Astrocyte of the spinal cord (primary cell): ENCODE measurements at places on chromosomes 16 and 17.

GRCh38 chr16:622920-623280 lies 7.9 kb upstream of the WFIKKN1 start:
- DNase-seq = no peak

DNA sequence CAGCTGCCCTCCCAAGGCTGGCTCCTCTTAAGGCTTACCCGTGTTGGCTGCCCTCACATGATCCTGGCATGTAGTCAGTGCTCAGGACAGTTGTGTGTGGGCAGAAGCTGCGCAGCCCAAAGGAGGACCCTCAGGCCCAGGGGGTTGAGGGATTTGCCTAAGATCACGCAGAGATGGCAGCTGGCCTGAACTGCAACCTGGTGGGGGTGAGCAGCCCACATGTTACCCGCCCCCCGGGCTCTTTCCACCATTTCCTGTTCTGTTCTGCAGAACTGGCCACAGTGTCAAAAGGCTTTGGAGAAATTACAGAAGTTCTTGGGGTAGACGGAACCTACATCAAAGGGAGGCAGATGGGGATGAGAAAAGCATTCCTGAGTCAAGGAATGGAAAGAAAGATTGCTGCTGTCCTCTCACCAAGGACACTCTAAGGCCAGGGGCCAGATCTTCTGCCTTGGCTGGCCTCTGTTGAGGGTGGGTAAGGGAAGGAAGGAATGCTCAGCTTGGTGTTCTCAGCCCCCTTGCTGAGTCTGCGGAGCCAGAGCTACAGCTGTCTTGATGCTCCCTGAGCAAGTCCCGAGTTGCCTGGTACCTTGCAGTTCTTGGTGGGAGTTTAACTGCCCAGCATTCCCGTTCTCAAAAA lies 53.0 kb downstream of the EPN2 start:
- no peak for DNase-seq

DNA sequence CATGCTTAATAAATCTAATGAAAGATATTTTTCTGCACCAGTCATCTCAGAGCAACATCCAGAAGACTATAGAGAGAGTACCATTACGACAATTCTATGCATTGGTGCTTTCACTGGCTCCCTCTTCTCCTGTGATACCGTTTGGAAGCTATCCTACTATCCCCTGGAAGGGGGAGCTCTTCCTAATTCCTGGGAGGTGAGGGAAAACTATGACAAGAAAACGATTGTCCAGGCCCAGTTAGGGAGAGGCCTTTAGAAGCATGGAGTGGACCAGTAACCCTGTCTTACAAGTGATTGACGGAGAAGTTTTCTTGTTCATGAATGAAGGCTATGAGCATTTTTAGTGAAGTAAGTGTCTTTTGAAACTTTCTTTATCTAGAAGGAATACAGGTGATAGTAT lies 150.2 kb downstream of the TANC2 start:
- DNase-seq = no peak

- DNase-seq = no peak
Observed at GRCh38 chr17:75847614-75848522, 3.7 kb upstream of the UNC13D start.

GRCh38 chr17:75876190-75876937 lies 2.0 kb downstream of the TRIM47 start:
- DNase-seq = no peak

- DNase-seq = no peak
Observed at GRCh38 chr16:21218153-21218552, 6.8 kb upstream of the ZP2 start.

DNA sequence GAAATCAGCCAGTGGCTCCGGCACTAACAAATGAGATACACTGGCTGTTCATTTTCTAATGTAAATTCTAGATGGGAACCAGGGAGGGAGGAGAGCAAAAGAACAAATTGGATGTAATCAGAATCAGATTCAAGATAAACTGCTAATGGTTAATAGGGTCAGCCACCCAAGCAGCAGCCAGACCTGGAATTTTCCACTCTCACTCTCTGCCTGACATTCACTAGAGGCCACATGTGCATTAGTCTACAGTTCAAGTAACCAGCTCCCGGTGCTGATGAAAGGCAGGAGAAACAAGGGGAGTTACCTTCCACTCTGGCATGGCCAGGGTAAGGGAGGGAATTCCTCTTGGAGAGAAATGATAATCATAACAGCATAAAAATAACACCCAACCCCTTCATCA lies 597.7 kb downstream of the TOX3 start:
- DNase-seq = no peak

DNA sequence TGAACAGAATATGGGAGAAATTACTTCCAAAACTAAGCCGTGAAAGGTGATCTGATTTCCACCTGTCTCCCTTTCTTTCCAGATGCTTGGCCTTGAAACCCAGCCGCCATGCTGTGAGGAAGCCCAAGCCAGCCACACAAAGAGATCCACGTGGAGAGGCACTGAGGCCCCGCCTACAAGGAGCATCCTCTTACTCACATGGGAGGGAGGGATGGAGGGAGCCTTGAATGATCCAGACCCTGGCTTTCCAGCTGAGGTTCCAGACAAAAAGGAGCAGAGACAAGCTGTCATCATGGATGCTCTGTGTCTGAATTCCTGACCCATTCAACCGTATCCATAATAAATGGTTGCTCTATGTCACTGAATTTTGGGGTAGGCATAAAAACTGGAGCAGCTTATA lies 48.9 kb upstream of the HAPSTR1 start:
- no peak for DNase-seq

DNA sequence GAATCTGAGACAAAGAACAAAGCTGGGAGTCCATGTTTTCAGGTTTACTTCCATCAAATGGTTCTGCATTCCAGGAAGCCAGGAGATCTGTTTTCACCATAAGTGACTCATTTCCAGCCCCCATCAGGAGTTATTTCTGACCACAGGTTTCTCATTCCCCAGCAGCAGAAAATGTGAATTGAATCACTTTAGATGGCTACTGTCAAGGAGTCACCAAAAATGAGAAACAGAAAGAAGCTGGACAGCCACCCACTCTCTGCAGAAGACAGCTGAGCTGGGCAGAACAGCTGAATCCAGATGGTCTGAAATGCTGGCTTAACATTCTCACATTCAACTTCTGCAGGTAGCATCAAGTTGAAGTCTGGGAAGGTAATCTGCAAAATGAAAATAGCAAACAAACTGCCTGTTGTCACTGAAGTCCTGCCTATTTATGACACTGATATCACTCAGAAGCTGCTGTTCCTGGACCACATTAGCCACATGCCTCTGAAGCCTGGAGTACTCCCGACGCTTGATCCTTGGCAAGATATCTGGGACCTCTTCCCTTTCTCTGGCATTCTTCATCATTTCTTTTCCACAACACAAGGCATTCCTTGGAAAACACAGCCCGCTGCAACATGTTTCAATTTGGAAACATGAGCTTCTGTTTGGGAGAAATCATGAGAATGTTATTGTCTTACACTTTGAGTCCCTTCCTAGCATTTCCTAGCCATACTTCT lies 15.3 kb downstream of the CCL11 start:
- peak; percentile 72 for DNase-seq

GRCh38 chr17:75645889-75646637 lies 12.8 kb downstream of the SMIM5 start:
- DNase-seq = no peak

DNA sequence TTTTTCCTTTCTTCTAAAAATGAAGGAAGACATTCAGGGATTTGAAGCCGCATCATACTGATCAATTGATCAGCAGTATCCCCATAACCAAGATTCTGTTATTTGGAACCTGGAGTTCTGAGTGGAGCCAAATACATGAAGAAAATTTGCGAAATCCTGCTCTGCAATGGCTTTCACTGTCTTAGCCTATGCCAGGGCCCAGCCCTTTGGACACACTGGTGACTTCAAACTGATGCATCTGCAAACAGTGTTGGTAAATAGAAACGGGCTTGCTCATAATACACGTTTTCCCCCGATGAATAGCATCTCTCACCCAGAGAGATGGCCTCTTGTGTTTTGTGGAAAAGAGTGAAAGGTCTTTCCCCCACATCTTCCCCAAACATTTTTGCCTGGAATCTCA lies 87.6 kb upstream of the TOX3 start:
- DNase-seq = no peak
